ENCODE measurements at places on chromosomes 1 and 21.

- no peak for DNase-seq
Observed at GRCh38 chr1:67372898-67373297, 57.3 kb downstream of the SERBP1 start.

DNA sequence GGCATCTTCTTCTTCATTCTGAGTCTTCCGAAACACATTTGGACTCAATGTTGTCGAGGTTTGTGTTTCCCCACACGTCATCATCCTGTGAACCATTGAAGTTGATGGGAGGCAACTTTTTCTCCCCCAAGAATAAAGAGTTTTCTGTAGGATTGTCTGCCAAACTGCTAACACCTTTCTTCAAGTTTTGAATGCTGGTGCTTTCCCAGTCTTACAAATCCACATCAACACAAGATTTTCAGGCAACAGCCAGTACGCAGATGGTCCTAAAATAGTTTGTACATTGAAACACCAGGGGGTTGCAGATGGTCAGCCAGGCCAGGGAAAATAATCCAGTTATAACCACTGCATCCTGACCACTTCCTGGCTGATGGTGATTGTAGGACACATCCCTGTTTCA is 187.9 kb downstream of the DISC1 start:
- DNase-seq = no peak

- DNase-seq = no peak
Observed at GRCh38 chr1:234748066-234748465, 138.1 kb upstream of the IRF2BP2 start.

GRCh38 chr21:31502537-31503143 is 156.9 kb upstream of the SOD1 start:
- DNase-seq = no peak

DNA sequence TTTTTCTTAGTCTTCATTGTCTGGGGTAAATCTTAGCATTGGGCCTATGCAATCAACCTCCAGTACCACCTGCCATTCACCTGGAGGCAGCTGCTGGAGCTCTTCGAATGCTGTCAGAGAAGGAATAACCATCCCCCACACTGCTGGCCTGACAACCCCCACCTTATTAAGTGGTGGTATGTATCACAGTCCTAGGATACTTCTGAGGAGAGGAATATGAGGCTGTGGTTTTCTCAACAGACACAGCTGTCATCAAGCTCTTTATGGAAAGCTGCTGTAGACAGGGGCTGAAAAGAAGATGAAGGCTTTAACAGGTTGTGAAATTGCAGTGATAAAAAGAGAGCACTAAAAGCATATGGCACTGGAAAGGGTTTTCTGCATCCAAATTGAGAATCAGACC is 61.7 kb downstream of the TSEN15 start:
- DNase-seq = no peak

- no peak for DNase-seq
Observed at GRCh38 chr21:37916310-37917051, at the start of gene KCNJ6. Gene KCNJ6 (minus strand): TSS chr21:37916457. CDS start chr21:37840682, 75,775 bp downstream.

DNA sequence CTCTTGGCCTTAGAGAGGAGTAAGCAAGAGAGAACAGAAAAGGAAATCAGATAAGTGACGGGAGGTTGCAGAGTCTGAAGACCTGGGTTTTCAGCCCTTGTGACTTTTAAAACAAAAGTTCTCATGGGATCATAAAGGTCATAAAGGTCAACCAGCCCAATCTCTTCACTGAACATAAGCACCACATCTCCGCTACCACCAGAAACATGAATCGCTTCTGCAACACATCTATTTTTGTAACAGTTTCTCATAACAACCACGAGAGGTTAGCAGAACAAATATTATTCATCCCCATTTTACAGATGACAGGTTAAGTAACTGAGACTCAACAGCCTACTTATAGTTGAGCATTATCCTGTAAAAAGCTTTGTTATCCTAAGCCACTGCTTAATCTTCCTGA is 5.9 kb downstream of the TRAPPC3 start:
- DNase-seq = no peak

DNA sequence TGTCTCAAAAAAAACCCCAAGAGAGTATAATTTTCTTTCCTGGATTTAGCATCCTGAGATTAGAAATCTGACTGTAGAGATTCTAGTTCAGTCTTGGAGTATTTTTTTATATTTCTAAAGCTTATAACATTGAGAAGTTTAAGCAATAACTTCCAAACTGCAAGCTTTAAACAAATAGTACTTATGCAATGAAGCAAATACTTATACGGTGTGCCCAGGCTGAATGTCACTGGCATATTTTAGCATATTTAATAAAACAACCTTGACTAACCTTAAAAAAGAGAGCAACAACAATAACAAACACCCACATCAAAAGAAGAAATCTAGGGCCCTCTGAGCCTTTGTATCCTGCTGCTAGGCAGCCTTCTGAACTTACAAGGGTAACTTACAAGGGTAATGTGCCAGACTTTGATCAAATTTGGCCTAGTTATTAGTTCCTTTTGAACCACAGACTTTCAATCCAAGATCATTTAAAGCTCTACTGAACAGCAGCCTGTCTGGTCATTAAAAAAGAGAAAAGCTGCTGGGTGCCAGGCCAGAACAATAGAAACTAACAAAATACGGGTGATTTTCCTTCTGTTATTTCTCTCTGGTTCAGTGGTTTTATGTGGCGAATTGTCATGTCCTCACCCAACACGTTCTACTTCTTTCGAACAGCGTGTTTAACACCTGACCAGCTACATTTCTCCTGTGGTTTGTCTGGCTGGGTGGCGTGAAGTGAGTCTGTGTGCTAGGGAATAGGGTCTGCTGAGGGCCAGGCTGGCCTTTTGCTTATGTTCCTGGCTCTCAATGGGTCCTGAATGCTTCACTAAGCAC is 16.2 kb downstream of the MTOR start:
- no peak for DNase-seq

DNA sequence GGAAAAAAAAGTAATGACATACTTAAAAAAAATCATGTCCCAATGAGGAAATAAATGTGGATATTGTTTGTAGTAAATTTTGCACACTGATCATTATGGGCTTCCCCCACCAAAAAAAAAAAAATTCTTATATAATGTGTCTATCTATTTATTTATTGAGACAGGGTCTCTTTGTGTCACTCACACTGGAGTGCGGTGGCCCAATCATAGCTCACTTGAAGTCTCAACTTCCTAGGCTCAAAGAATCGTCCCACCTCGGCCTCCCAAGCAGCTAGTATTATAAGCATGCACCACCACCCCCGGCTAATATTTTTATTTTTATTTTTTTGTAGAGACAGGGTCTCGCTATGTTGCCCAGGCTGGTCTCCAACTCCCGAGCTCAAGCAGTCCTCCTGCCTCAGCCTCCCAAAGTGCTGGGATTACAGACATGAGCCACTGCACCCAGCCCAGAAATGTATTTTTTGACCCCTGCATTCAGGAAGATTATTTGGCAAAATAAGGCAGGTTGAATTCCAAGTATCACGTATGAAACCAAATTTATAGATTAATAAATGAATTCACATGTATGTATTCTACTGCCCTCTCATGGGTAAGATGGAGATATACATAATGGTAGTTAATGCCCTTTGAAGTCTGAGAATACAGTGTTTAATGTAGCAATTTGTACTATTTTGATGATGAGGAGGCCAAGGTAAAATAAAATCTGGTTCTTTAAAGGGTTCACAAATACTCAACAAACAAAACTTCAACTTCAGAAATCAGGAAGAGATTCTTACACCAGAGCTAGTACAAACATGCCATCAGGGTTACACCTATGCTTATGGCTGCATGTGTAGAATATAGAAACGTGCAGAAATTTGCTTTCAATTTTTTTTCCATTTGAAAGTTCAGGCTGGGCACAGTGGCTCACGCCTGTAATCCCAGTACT is 1.4 kb upstream of the DENND2C start:
- DNase-seq = peak; percentile 12

- DNase-seq = peak; percentile 5
Observed at GRCh38 chr1:67213164-67213563, 46.9 kb downstream of the IL23R start.

DNA sequence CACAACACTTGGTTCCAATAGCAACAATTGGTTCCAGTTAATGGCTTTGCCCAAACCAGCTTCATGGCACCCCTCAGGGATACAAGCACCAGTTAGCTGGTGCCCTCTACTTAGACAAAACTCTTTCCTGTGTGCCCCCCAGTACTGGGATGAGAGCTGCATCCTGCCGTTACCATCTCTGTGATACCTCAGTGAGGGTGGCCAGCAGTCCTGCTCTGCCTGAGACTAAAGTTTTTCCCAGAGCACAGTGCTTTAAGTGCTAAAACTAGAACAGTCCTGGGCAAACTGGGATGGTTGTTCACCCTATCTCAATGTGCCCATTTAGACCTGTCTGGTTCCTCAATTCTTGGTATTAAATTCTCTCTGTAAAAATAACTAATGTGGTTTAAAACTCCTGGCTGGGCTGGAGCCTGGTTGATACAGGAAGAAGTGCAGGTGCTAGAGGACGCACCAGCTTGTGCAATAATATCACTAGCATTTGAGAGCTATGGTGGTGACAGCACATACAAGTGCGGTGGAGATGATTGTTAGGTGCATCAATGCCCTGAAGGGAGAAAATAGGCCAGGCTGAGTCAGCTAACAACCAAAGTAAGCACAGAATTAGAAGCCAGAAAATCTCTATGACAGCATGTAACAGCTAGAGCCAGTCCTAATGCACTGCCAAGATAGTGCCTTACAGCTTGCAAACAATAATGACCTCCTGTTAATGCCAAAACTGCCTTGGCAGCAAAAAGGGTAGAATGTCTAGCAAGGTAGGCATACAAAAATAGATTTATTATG is 179.8 kb upstream of the GALNT2 start:
- DNase-seq = no peak

- no peak for DNase-seq
Observed at GRCh38 chr21:43613755-43614638, 45.3 kb downstream of the HSF2BP start.

- peak; percentile 89 for DNase-seq
Observed at GRCh38 chr1:904310-904950, 19.3 kb upstream of the SAMD11 start.

- no peak for DNase-seq
Observed at GRCh38 chr1:108615544-108615943, 45.3 kb downstream of the HENMT1 start.

- no peak for DNase-seq
Observed at GRCh38 chr21:40337981-40338380, 470.7 kb downstream of the PCP4 start.

GRCh38 chr1:233055879-233056641 is 105.6 kb downstream of the NTPCR start:
- DNase-seq = no peak

- DNase-seq = no peak
Observed at GRCh38 chr1:147626739-147627138, 43.6 kb downstream of the ACP6 start.

DNA sequence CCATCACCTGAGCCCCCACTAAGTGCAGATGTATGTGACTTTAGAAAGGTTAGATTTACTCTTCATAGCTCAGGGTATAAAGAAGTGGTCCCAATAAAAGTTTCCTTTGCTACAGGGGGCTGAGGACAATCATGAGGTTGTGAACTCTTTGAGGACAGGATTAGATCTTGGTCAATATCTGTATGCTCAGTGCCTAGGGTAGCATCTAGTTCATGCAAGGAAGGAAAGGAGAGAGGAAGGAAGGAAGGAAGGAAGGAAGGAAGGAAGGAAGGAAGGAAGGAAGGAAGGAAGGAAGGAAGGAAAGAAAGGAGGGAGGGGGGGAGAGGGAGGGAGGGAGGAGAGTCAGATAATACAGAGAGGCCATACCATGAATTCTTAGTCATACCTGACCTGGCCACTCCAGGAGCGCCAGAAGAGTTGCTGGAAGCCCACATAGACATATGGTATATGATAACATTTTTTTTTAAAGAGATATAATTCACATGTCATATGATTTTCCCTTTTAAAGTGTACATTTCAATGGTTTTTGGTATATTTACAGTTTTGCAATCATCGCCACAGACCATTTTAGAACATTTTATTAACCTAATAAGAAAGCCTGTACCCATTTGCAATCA is 9.7 kb upstream of the CSRP1 start:
- no peak for DNase-seq

GRCh38 chr1:204340081-204340889 is 19.4 kb downstream of the PLEKHA6 start:
- no peak for DNase-seq

GRCh38 chr1:229191066-229191674 is 79.7 kb upstream of the RAB4A start:
- DNase-seq = no peak

- DNase-seq = no peak
Observed at GRCh38 chr1:236067854-236068454, 3.1 kb upstream of the NID1 start.

DNA sequence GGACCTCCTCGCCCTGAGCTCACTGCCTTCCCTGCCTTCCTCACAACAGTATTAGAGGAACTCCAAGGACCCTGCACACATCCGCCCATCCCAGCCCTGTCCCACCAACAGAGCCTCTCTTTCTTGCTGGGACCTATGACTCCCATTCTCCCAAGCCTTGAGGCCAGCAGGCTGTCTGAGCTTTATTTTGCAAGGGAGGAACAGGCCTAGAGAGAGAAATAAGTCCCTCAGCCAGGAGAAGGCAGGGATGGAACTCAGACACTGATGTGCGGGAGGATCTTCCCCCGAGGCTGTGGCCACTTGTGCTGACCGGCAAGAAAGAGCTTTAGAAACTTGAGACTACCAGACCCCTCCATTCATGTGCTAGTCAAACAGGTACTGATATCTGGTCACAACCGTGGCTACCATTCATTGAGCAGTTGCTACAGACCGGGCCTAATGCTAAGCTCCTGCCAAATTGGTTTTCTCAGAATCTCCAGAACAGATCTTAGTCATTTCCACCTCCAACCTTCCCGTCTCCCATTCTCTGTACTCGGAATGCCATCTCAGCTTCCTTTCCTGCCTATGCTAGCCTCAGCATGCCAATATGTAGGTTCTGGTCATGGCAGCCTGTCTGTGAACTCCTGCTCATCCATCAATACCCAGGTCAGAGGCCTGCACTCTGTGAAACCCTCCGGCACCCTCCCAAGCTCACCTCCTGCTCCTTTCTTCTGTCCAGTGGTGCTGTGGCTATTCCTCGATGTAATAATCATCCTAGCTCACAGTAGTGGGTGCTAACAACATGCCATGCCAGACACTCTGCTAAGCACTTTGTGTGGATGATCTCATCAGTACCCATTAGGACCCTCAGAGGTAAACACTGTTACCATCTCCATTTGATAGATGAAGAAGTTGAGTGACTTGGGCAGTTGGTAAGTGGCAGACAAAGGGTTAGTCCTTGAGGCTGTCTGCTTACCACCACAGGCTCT is 3.8 kb downstream of the TMEM54 start:
- DNase-seq = no peak

GRCh38 chr1:99852648-99853047 is 2.5 kb downstream of the AGL start:
- DNase-seq = no peak

- no peak for DNase-seq
Observed at GRCh38 chr1:207078578-207079132, 10.0 kb upstream of the C4BPB start.

DNA sequence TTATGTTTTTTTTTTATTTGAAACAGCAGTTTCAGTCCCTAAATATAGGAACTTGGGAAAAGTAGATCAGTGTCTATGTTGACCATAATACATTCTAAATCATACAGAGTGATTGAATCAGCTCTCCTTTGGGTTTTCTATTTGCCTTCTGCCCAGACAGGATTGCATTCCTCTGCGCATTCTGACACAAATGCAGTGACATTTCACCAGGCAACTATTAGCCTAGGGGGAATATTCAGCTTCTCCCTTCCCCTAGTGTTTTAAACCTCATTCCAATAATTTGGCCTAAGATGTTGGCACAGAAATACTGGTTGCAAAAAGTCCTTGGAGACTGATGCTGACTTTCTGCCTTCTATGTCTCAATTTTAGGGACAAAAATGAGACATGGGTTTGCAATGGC is 172.8 kb downstream of the PTGER3 start:
- DNase-seq = peak; percentile 93

- DNase-seq = no peak
Observed at GRCh38 chr1:6417961-6418667, 1.6 kb downstream of the HES2 start.

- no peak for DNase-seq
Observed at GRCh38 chr21:34897828-34898227, 151.3 kb downstream of the RUNX1 start.
